ENCODE measurements at places on chromosomes 12 and 14. TPM values are rescaled to one million over a fixed set of nuclear protein-coding genes. Genes with fewer than 3 reads are reported as not detected.

DNA sequence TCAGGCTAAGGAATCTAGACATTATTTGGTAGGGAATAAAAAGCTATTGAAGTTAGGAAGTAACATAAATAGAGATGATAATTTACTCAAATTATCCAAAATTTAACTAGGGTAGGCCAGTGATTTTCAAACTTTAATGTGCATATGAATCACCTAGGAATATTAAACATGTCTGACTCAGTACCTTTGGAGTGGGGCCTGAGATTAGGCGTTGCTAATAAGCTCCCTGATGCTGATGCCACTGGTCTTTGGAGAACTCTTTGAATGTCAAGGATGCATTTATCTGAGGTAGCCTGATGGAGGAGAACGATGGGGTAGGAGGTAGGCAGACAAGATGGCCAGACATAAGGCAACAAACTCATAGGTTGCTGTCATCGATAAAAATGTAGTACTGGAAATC, 33.2 kb downstream of the EFCAB11 start:
- no peak for DNase-seq

- DNase-seq, result no peak
Observed at GRCh38 chr14:37330910-37331309, 133.2 kb downstream of the MIPOL1 start.

Gene AMHR2
- total RNA-seq, result not detected

Gene HOXC12
- not detected for total RNA-seq

Gene FAM90A1
- total RNA-seq, result not detected

DNA sequence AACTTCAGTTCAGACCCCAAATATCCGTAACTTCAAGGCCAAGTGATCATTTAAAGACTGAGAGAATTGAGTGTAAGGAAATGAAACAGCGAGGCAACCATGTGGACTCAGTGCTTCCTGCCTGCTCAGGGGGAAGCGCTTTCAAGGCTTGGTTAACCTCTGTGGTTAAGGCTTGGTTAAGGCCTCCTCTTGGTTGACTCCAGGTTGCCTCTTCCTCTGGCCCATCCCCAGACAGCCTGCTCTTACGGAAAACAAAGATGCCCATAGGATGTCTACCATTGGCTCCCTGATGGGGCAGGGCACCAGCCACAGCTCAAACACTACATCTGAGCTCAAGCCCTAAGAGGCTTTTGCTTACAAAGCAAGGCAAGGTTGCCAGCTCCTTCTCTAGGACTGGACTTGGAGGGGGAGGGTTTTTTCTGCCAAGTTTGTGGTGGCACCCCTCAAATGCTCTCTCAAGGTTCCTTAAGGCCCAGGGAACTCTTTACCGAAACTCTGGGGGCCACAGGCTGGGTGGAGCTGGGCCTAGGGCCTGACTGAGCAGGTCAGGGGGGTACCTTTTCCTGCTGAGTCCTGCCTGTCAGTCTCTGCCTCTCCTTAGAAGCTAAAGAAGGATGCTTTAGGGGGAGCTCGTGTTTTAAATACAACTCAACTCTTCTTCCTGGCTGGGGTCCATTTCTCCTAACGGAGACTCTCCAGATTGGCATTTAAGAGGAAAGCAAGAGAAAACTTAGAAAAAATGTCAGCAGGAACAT, 13.7 kb downstream of the COL2A1 start:
- no peak for DNase-seq

Gene TOMM20L
- total RNA-seq, result not detected

- no peak for DNase-seq
Observed at GRCh38 chr12:47840571-47840970, 20.9 kb upstream of the HDAC7 start.

GRCh38 chr14:30864934-30865333, 9.4 kb upstream of the COCH start:
- DNase-seq, result no peak

DNA sequence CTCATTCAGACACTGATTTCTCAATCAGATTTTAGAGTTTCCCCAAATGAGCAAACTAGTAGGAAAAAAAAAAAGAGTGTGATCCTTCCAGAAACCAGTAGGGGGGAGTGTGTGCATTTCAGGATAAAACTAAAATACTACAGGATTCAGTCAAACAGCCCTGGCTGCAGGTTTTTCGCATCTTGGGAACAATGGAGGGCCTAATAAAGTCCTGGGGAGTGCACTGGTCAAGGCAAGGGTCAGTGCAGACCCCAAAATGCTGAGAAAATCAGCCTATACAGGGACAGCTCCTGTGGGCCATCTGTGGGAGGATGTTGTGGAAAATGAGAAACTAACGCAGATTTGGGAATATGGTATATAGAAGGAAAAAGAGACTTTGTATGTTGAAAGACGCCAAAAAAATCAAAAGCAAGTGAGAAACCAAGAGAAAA, 22.2 kb upstream of the ABCD4 start:
- peak; percentile 52 for DNase-seq

Gene RD3L
- total RNA-seq, result not detected

- DNase-seq, result peak; percentile 88
Observed at GRCh38 chr12:46664761-46665287, 161.0 kb downstream of the SLC38A4 start.

Gene SLC41A2
- total RNA-seq, result 15.9 TPM
